ENCODE measurements at places on chromosomes 4 and X.
A peak's percentile ranks its signal among the peaks of the same experiment; 100 is the strongest.

- DNase-seq: no peak
Observed at GRCh38 chr4:180280076-180280475, 1963.1 kb upstream of the TENM3 start.

- DNase-seq: no peak
Observed at GRCh38 chr4:2432991-2433530, 14.3 kb downstream of the CFAP99 start.

GRCh38 chrX:129786210-129786651, 6.5 kb downstream of the SASH3 start:
- no peak for DNase-seq

GRCh38 chrX:15017491-15017890, 144.3 kb downstream of the MOSPD2 start:
- peak; percentile 51 for DNase-seq

GRCh38 chr4:54440394-54441136, 211.5 kb downstream of the PDGFRA start:
- peak; percentile 24 for DNase-seq

DNA sequence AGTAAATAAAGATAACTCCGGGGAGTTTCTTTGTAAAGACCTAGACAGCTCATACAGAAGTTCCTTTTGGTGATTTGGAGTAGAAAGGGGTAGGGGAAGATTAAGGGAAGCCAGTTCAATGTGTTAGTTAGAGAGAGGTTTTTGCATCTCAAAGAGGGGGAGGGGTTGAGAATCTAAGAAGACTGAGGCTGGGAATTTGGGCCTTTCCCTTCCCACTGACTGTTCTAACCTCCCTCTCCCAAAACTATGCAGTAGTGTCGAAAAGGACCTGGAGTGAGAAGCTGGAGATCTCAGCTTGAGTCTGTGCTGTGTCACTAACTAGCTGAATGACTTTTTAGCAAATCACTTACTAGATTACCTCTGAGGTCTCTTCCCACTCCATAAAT, 55.7 kb upstream of the CCDC160 start:
- DNase-seq: no peak

DNA sequence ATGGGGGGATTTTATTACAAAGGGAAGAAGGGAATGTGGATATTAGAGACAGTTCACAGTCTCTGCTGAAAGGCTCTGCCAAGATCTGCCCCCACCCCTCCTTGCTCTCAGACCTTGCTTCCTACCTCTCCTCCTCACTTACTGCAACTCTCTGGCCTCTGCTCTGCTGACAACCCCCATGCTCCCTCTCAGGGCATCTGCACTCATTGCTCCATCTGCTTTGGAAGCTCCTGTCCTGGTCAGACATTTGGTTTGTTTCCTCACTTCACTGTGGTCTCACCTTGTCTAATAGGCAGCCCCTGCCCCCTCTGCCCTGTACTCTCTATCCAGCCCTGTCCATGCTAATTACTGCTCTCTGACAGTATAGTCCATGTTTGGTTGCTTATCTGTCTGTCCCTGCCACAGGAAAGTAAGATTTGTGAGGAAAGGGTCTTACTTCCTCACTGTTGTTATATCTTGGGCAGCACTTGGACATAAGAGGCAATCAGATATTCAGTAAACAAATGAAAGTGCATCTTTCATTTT, 189.3 kb downstream of the PTTG2 start:
- DNase-seq: no peak

- no peak for DNase-seq
Observed at GRCh38 chr4:115293093-115293462, 179.7 kb upstream of the NDST4 start.

DNA sequence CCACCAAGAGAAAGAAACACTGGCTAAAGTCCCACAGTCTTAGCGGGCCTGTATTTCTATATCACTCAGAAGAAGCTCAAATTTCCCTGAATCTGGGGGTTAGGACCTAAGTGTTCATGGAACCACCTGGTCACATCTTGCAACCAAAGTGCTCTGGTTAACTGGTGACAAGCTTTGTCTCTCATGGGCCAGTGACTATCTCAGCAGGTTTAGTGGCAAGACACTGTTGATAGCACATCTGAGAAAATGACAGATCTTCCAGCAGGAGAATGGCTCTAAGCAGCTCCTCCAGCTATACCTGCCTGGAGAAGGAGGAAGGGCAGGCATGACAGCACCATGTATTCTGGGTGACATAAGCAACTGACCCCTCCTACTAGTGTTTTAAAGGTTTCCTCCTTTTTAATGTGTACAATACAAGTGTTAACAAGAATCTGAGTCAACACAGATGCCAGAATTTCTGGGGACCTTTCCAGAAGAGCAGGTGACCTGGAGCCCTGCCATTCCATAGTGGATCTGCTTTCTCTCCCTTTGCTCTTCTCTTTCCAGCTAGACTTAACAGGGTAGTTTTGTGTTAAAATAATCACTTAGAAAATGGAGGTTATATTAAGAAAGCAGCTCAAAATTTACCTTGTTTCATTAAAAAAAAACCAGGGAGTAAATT, 17.3 kb upstream of the QRFPR start:
- DNase-seq: no peak

- no peak for DNase-seq
Observed at GRCh38 chrX:68743754-68744153, 85.1 kb upstream of the EFNB1 start.

- DNase-seq: no peak
Observed at GRCh38 chr4:102586644-102587021, 85.5 kb downstream of the NFKB1 start.

- DNase-seq: no peak
Observed at GRCh38 chr4:1673671-1674070, 10.4 kb downstream of the FAM53A start.

DNA sequence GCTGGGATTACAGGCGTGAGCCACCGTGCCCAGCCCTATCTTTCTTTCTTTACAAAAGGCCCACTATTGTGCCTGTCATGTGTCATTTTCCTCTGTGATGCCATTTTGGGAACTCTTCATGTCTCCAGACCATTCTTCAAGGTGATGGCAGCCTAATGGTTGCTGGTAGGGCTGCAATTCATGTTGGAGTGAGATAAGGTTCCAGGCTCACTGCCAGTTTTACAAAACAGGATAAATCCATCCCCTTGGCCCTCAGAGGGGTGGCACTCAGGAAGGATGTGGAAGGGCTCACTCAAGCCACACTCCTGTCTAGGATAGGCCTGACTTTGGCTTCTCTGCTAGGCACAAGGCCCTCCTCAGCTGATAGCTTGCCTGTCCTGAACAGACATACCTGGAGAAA, 3.8 kb downstream of the TCEAL9 start:
- DNase-seq: no peak

- no peak for DNase-seq
Observed at GRCh38 chr4:68399306-68399705, 48.0 kb upstream of the TMPRSS11E start.

DNA sequence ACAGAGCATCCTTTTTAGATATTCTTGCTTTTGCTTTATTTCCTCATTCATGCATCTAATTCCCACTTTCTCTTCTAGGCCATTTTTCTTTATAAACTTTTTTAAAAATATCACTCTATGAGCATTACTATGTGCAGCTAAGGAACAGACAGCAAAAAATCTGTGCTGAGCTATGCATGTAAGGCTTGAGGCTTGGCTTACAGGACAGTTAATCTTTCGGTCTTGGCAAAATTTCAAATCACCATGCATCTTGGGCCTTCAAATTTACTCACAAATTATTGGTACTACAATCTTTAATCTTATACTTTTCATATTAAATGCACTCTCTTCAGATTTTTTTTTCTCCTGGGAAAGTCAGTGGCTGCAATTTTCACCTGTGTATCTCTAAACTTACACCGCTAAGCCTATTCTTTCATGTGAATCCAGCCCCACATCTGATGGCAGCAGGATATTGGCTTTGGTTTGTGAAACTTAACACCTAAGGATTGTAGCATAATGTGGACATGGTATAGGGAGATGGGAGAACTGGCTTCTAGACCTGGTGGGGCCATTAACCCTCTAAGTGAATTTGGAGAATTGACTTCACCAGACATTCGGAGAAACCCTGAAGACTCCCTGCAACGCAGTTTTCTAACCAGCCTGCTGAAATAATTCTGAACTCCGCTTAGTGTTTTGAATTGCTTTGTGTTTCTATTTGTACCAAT, 278.3 kb downstream of the SPRY1 start:
- DNase-seq: no peak

DNA sequence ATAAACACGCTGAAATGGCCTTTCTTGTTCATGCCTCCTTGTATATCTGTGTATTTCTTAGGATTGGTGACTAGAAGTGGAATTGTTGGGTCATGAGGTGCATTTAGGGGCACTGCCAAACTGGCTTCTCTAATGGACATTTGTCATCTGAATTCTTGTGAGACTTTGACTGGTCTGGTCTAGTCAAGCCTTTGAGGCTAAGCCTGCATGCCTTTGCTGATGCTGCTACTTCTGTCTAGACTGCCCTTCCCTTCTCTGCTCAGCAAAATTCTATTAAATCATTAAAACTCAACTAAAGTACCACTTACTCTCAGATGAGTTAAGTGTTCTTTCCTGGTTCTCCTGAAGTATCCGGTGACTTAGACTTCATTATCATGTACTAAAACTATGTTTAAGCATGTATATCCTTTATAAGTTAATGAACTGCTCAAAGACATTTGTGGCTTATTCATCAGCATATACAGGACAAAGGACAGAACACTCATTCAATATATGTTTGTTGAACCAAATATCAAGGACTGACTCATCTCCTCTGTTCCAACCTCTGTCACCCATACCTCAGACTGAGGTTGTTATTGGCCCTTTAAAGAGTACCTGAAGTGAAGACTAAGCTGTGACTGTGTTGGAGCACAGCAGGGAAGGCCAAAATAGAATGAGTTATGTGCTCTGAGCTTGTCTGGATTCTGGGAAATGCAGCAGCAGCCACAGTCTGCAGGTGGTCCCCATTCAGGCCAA, 9.0 kb downstream of the TCEAL1 start:
- DNase-seq: no peak

DNA sequence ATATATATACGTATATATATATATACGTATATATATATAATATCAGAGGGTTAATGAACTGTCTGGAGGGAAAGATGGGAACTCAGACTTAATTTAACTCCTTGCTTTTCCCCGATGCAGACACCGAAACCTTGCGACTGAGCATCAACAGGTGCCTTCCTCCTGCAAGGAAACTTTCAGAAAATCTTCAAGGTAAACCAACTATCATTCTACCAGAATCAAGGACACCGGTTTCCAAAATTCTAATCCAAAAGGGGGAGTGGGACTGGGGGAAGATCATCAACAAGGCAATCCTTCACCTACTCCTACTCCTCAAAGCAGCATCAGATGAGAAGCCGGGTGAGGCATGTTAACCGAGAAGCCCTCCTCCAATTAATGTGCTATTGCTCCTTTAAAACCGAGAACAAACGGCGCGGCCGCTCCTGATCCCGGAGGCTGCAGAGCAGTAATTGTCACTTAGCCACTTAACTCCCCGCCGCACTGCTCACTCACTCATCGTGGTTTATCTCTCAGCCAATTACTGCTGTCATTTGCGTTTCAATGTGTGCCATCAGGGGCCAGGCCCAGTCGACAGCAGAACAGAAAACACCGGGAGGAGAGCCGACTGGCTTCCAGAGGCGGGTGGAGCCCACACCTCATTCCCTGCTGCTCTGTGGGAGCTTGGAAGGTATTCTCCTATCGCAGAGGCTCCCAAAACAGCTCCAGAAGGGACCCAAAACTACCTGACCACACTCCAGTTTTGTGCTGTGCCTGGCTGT, 61.7 kb downstream of the MAML3 start:
- DNase-seq: peak; percentile 66

- no peak for DNase-seq
Observed at GRCh38 chr4:6504900-6505496, 32.6 kb upstream of the PPP2R2C start.

- peak; percentile 3 for DNase-seq
Observed at GRCh38 chr4:70298051-70298450, 36.7 kb upstream of the CABS1 start.
